CD4-positive, CD25-positive, alpha-beta regulatory T cell (primary cell): ENCODE measurements at places on chromosomes 2 and 18. TPM values are rescaled to one million over a fixed set of nuclear protein-coding genes. Genes with fewer than 3 reads are reported as not detected.
A peak's percentile ranks its signal among the peaks of the same experiment; 100 is the strongest.

- H3K36me3 ChIP-seq: no peaks in the 10 kb centered on the region
- no peak for DNase-seq
- no peaks in the 10 kb centered on the region for H3K4me1 ChIP-seq
- H3K4me3 ChIP-seq: no peak overlapping the region
These were observed 230.7 kb downstream of the AFF3 start for GRCh38 chr2:99911736-99912135.

DNA sequence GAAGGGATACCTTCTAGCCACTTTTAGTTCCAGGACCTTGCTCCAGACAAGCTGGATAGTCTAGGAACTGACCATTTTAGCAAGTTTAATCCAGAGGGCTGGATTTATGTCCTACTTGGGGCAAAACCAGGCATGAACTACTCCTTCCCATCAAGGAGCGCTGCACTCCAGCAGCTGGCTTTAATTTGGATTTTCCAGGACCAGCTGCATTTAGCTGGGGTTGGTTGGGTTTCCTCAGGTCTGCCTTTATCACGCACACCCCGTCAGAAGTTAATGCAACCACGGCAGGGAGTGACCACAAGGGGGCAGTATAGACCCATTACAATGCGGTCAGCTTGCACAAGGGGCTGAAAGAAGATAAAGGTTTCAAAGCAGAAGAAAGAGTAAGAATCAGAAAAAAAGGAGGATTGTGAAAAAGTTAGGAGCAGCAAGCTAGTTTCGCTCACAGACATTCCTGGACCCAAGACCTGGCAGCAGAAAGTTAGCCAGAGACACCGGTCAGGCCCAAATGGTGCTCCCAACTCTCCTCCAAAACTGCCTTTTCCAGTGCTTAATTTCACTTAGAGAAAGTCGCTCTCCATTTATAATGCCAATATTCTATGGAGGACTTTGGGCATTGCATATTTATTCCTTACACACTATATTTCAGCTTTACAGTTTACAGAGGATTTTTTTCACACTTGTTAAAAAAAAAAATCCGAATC, 40.1 kb downstream of the SLC4A1AP start:
- peaks cover 5% of the 10 kb centered on the region for H3K4me1 ChIP-seq
- peak; percentile 78 for DNase-seq
- no peak overlapping the region for H3K27ac ChIP-seq
- no peak overlapping the region for H3K4me3 ChIP-seq
- H3K36me3 ChIP-seq: no peaks in the 10 kb centered on the region

DNA sequence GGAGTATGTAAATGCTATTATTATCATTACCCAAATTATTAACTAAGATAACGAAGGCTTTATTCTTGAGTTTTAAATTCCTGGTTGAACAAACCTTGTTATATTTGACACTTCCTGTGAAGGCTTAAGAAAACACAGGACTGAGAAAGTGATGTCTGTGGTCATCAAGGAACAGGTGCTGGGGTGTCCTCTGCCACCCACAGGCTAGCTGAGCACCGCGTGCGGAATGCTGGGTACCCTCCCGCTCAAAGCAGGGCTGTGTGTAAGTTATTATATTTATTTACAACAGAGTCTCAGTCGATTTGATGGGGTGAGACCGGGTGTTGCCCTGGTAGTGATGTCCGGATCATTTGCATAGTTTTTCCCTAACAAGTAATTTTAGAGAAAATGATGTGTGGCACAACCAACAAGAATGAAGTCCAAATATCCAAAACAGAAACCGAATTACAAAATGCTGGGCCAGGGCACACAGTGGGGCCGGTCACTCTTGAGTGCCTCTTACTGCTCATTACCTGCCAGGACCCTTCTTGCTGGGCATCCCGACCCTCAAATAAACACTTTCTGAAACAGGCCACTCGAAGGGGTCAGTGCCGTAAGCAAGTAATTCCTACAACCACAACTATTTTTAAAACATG, 49.2 kb downstream of the TMEM18 start:
- no peak overlapping the region for H3K4me3 ChIP-seq
- no peaks in the 10 kb centered on the region for H3K36me3 ChIP-seq
- H3K4me1 ChIP-seq: no peaks in the 10 kb centered on the region
- no peak overlapping the region for H3K27ac ChIP-seq

DNA sequence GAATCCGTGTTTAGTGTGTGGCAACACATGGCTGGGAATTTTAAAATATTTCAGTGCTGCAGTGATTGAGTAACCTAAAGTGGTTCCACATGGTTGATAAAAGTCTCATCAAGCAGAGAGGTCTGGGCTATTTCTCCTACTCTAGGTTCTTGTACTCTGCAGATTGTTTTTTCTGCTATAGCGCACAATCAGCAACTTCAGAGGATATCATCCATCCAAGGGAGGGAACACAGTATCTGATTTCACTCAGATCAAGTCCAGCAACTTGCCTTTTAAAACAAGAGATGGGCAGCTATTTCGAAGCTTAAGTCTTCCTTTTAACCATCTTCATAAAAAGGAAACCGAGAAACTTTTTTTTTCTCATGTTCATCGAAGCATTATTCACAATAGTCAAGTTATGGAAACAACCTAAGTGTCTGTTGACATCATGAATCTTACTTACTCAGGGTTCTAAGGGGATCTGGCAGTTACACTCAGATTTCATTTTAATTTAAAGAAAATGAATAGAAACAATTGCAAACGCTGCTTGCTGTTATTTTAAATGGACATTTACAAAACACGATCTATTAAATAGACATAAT, 172.7 kb upstream of the TRIB2 start:
- H3K36me3 ChIP-seq: no peaks in the 10 kb centered on the region
- H3K4me3 ChIP-seq: no peak overlapping the region
- no peaks in the 10 kb centered on the region for H3K27me3 ChIP-seq

- no peak overlapping the region for H3K27ac ChIP-seq
- H3K4me3 ChIP-seq: no peak overlapping the region
- no peaks in the 10 kb centered on the region for H3K36me3 ChIP-seq
- no peaks in the 10 kb centered on the region for H3K4me1 ChIP-seq
These were observed 12.2 kb downstream of the TM4SF20 start for GRCh38 chr2:227366769-227367426.

- H3K27ac ChIP-seq: no peak overlapping the region
- no peak overlapping the region for H3K4me3 ChIP-seq
- DNase-seq: no peak
- peaks cover 18% of the 10 kb centered on the region for H3K4me1 ChIP-seq
These were observed 2.2 kb upstream of the MTCL1 start for GRCh38 chr18:8703092-8703709.

DNA sequence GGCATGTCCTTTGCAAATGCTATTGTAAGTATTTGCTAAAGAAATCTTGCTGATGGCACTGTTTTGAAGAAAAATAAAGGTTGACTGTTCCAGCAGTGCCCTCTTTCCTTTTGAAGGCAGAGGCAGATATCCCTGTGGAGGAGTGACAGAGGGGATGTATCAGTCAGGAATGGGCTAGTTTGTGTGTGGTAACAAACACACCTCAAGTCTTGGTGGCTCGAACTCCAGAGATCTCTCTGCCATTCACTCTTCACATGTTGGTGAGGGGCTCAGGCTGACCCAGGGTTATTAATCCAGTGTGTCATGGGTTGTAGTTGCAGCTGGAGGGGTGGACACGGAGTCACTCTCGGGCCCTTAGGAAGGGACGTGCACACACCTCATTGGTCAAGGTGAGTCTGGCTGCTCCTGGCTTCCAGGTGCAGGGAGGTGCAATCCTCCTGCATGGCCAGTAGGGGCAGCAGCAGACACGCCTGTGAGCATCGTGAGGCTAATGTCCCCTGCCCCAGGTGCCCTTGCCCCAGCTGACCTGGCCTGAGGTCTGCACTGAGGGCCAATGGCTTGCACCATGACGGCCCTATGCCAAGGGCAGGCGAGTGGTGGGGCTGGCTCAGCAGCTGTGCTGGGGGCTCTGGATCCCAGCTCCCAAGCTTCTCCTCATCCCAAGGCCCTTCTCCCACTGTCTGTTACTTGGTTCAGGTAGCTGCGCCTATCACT, 146.5 kb downstream of the ASB1 start:
- no peak overlapping the region for H3K27ac ChIP-seq
- no peak overlapping the region for H3K4me3 ChIP-seq
- H3K4me1 ChIP-seq: no peaks in the 10 kb centered on the region
- DNase-seq: no peak
- H3K36me3 ChIP-seq: no peaks in the 10 kb centered on the region

DNA sequence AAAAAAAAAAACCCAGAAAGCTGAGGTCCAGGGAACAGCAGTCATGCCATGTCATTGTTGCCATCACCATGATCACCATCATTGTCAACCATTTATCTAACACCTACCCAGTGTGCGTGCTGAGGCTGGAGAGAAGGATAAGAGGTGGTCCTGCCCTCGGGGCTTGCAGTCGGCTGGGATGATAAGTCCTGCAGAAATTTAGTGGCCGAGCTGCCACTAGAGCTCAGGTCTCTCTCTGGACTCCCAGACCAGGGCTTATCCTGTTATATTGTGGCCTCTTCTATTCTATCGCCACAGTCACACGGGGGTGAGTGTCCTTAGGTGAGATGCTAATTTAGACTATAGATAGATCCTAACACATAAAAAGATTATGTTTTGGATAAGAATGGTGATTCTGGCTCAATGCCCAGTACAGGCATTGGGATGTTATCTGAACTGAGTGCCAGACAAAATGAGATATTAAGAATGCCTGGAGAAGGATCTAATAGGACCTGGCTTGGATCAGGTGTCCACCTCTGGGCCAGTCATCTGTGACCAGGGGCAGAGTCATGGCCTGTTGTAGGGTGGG, 43.2 kb upstream of the YWHAQ start:
- DNase-seq: no peak
- H3K36me3 ChIP-seq: no peaks in the 10 kb centered on the region
- no peak overlapping the region for H3K4me3 ChIP-seq

GRCh38 chr2:229101314-229101713, 169.8 kb downstream of the PID1 start:
- H3K27me3 ChIP-seq: no peaks in the 10 kb centered on the region
- no peak for DNase-seq
- H3K4me3 ChIP-seq: no peak overlapping the region

- peaks cover 54% of the 10 kb centered on the region for H3K36me3 ChIP-seq
- H3K27me3 ChIP-seq: no peaks in the 10 kb centered on the region
- DNase-seq: no peak
- peak overlapping the region; percentile 62 for H3K27ac ChIP-seq
- H3K4me1 ChIP-seq: peaks cover 26% of the 10 kb centered on the region
These were observed 31.0 kb downstream of the RNF125 start for GRCh38 chr18:32049393-32050171.

DNA sequence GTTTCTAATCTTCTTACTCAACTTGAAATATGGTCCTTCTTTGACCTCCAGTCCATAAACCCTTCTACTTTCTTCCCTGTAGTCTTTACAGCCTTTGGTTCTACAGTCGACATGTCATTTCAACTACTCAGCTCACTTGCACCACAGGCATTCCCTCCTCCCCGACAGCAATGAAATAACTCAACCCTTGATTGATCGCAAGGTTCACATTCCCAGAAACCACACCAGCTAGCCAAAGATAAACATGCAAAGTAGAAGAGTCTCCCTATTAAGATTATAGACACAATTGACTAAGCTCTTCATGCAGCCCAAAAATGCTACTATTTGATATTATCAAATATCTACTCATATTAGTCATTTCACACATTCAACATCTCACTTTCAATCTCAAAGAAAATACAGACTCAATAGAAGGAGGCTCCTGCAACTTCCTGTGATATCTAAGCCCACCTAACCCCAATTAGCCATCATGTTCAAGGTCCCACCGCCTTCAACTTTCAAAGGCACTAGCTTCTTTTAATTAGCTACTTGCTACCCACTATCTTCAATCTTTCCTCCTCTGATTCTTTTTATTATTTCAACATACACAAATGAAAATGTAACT, 50.8 kb downstream of the RTTN start:
- H3K36me3 ChIP-seq: peaks cover 14% of the 10 kb centered on the region
- no peak for DNase-seq
- no peaks in the 10 kb centered on the region for H3K27me3 ChIP-seq

DNA sequence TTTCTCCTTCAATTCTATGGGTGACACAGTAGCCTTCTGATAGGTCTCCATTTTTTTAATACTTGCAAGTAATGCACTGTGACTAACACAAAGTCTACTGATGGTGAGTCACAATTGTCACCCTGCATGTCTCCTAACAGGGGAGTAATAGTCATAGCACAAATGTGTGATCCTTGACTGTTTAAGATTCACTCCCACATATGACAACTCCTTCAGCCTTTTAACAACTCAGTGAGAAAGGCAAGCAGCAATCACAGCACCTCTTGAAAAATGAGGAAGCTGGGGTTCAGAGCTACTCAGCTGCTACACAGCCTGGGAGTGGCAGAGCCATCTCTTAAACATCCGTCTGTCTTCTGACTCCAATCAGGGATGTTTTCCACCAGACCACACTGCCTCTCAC, 63.8 kb downstream of the EHD3 start:
- peak; percentile 9 for DNase-seq
- no peak overlapping the region for H3K27ac ChIP-seq
- no peaks in the 10 kb centered on the region for H3K36me3 ChIP-seq
- no peaks in the 10 kb centered on the region for H3K27me3 ChIP-seq

DNA sequence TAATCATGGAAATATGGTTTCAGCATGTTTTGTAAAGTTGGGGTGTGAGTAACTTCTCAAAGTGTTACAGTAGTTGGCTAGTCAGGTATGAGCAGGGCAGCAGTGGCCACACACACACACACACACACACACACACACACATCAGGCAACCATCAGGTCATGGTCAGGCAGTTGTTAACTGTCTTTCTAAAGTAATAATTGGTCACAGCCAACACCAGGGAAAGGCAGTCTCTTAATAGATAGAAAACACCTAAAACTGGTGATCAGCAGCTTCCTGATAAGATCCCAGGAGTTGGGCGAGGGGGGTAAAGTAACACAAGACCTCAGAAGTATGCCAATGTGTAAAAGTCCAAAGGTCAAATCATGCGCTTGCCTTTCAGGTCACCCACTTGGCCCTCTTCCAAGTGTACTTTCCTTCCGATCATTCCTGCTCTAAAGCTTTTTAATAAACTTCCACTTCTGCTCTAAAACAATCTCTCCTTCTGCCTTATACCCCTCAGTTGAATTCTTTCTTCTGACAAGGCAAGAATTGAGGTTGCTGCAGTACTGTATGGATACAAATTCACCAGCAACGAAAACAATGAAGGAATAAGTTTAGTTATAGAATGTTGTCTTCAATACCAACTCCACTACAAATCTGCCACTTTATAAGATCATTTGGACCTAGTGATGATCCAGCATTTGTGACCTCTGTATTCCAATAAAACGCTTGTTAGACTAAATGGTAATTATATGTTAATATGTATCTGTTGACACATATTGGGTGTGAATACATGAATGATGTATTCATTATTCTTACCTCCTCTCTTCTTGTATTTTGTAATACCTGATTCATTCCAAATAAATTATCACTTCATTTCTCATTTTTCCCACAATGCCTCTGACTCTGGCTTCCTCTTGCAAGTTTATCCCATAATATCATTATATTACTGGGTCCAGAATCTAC, 254.3 kb downstream of the METTL4 start:
- DNase-seq: no peak
- H3K4me1 ChIP-seq: no peaks in the 10 kb centered on the region
- H3K27me3 ChIP-seq: peaks cover 2% of the 10 kb centered on the region
- H3K4me3 ChIP-seq: no peak overlapping the region
- H3K27ac ChIP-seq: no peak overlapping the region

GRCh38 chr2:152047824-152048471, 50.9 kb downstream of the CACNB4 start:
- DNase-seq: no peak
- no peaks in the 10 kb centered on the region for H3K36me3 ChIP-seq
- H3K4me1 ChIP-seq: no peaks in the 10 kb centered on the region
- no peaks in the 10 kb centered on the region for H3K27me3 ChIP-seq

Gene GDF7
- polyA plus RNA-seq: 0.14 TPM

Gene TTR
- not detected for polyA plus RNA-seq

Gene C2orf69
- polyA plus RNA-seq: 16.1 TPM

Gene C2orf15
- polyA plus RNA-seq: 5.4 TPM

Gene NCKAP5
- polyA plus RNA-seq: not detected

Gene BOK
- not detected for polyA plus RNA-seq

Gene PARD3B
- polyA plus RNA-seq: 0.07 TPM
